Sciatic nerve (tissue), 2 donors: ENCODE measurements at places on chromosomes 3 and 15. TPM values are rescaled to one million over a fixed set of nuclear protein-coding genes. Genes with fewer than 3 reads are reported as not detected.

LRRN1 gene
- 10.4 TPM for total RNA-seq

B3GALNT1 gene
- 9.7 TPM for total RNA-seq

FBXW12 gene
- total RNA-seq: 0.27 TPM

SUMF1 gene
- 27.1 TPM for total RNA-seq

STRIT1 gene
- not detected for total RNA-seq

LSM3 gene
- 8.9 TPM for total RNA-seq

FGF12 gene
- total RNA-seq: 3.2 TPM

FBN1 gene
- total RNA-seq: 135 TPM

NUSAP1 gene
- 3.1 TPM for total RNA-seq

CRTAP gene
- total RNA-seq: 245 TPM

STX19 gene
- total RNA-seq: 0.31 TPM

ADAMTS17 gene
- total RNA-seq: 2.3 TPM

SI gene
- total RNA-seq: not detected

SCG3 gene
- total RNA-seq: 0.13 TPM
